ENCODE measurements at places on chromosomes 4 and X.

DNA sequence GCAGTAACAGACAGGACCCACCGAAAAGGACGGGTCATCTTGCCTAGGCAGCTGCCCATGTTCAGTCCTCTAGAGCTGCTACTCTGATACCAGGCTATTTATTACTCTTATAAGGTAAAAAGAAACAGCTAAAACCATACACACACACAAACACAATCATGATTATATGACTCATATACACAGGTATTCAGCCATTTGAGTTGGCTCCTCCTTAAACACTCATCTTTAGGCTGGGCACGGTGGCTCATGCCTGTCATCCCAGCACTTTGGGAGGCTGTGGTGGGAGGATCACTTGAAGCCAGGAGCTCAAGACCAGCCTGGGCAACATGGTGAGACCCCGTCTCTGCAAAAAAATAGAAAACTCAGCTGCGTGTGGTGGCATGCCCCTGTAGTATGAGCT, 76.6 kb downstream of the F11 start:
- no peak for DNase-seq

DNA sequence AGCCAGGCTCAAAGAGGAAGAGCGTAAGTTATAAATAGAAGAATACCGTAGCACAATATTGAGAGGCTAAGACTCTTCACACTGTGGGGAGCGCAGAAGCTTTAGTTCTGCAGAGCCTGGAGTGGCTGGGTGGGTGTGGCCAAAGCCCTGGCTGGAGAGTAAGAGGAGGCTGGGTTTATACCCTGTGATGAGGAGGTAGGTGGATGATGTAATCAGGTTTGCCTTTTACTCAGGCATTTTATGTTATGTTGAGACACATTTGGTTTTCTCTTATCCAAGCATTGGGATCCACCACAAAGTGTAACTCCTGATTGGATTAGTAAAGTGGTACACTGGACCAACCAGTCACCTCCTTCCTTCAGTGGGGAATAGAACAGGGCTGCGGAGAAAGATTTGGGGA, 13.9 kb downstream of the CDS1 start:
- no peak for DNase-seq

DNA sequence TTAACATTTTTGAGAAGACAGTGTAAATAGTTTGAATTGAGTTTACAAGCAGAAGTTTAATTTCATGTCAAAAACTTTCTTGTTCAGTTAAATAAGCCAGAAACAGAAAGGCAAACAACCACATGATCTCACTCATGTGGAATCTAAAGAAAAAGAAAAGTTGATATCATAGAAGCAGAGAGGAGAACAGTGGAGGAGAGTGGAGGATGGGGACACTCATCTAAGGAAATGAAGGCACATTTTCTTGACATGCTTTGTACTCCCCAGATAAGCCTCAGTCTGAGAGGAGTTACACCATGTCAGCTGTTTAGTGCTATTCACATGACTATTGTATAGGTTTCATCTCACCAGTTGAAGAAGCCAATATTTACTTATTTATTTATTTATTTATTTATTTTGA, 13.5 kb downstream of the SNCA start:
- DNase-seq, result no peak

GRCh38 chrX:44173219-44173618, 170.3 kb downstream of the EFHC2 start:
- no peak for DNase-seq

- DNase-seq, result no peak
These were observed 111.7 kb downstream of the RNF150 start for GRCh38 chr4:141021397-141022110.
